ENCODE measurements at places on chromosomes 6 and 20. TPM values are rescaled to one million over a fixed set of nuclear protein-coding genes. Genes with fewer than 3 reads are reported as not detected.

KIF16B gene
- total RNA-seq = 7.0 TPM

PPP1R14C gene
- not detected for total RNA-seq

C4A gene
- total RNA-seq = 0.96 TPM

EEF1E1 gene
- total RNA-seq = 34.0 TPM

GRM1 gene
- total RNA-seq = not detected

RGS17 gene
- total RNA-seq = 3.4 TPM

GJA10 gene
- total RNA-seq = not detected
